ENCODE measurements at places on chromosomes 3 and 15.

DNA sequence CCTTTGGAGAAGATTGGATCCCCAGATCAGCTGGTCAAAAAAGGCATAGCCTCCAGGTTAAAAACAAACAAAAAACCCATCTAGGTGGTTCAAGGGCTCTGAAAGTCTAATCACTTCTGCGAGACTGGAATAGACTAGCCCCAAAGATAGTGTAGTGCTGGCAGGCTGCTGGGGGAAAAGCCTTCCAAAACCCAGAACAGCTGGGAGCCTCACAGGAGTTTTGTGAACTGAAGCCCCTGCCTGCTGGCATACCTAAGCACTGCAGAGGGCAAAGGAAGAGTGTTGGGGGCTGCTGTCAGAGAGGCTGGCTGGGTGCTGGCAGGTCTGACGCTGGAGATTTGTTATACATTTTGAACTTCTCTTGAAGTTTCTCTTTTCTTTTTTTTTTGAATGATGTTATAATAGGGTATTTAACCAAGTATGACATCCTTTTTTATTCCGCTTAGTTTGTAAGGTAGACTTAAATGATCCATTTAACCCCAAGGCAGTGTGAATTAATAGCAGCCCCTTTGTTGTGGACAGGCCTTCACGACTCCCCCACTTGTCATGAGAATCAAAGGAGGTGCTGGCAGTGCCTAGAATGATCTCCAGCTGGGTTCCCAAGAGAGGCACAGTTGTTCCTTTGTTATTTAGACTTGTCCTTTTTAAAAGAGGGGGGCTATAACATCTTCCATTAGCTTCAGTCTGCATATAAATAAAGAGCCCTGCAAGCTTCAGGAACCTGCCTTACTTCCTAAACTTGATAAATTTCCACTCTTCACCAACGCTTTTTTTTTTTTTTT is 53.9 kb downstream of the CRTC3 start:
- no peak for DNase-seq

GRCh38 chr15:71804695-71805470 is 5.5 kb upstream of the NR2E3 start:
- DNase-seq = no peak

- no peak for DNase-seq
These were observed 28.7 kb downstream of the SPTSSB start for GRCh38 chr3:161342629-161343028.

- DNase-seq = no peak
These were observed 4.4 kb downstream of the MBD4 start for GRCh38 chr3:129435367-129435766.

DNA sequence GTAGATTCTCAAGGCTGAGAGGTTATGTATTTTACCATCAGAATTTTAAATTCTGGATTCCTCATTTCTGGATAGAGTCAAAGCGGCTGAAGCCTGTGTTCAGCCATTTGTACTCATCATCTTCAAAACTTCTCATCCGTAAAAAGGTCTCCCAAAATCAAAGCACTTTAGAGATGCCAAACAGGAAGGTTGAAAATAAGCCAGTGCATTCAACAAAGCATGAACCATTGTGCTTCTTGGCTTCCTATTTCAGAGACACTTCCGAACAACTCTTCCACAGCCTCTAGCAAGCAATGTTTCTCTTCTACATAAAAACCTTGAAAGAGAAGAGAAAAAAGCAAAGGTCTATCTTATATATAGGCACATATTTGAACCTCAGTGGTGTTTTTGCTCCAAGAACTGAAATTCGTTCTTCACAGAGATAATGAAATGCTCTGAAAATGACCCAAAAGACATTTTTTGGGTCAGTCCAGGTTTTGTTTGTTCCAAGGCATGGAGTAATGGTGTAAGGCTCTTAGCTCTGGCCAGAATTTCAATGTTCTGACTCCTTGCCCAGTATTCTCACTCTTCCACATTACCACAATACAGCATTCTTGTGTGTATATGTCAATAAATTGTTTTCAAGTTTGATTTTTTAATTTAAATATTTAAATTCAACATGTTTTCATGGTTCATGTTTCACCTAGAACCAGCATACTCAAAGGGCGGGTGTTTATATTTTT is 163.1 kb downstream of the STAC start:
- no peak for DNase-seq

DNA sequence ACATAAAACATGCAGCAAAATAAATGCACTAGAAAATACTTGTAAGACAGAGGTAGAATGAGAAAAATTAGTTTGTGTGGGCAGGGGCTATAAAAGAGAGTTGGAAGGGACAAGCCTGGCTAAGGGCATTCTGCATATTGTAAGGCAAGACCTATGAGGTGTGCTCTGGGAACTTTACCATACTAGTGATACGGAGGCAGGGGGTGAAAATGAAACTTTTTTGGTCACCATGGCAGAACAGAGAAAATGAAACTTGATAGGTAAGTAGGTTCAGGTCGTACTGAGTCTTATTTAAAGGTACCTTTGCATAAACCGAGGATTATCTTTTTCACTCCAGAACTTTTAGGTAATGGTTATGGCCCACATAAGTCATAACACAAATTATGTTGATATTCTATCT is 74.7 kb upstream of the ACKR4 start:
- DNase-seq = no peak

Data from right renal pelvis (tissue), 4 donors.